ENCODE measurements at places on chromosomes 12 and 14.
A peak's percentile ranks its signal among the peaks of the same experiment; 100 is the strongest.

- DNase-seq: no peak
Observed at GRCh38 chr12:117053050-117053400, 46.2 kb downstream of the TESC start.

DNA sequence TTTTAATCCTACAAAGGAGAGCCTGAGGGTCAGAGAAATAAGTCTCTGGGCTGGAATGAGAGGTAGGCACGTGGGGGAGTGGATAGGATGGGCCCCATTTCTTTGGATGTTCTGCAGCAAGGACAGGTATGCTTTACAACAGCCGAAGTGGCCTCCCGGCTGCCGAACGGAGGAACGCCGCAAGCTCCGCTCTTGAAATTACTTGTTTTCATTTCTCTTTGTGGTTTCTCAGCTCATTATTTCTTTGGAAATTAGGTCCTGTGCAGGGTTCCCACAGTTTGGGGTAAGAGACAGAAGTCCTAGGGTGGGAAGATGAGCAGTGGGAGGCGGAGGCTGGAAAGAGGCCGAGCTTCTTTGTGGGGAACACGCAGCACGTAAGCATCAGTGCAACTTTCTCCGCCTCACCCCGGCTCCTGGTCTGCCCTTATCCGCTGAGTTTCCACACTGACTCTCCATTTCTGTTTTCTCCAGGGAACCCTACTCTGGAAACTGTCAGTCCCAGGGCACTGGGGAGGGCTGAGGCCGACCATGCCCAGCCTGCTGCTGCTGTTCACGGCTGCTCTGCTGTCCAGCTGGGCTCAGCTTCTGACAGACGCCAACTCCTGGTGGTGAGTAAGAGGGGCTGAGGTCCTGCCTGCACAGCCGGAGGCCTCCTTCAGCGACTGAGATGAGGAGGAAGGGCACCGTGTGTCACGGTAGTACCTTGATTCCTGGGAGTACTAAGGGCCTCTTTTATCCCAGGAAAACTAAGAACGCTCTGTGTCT lies 2.0 kb downstream of the WNT5B start:
- DNase-seq: no peak

- no peak for DNase-seq
Observed at GRCh38 chr12:462936-463705, 3.4 kb downstream of the B4GALNT3 start.

- no peak for DNase-seq
Observed at GRCh38 chr12:68367116-68367515, 35.0 kb upstream of the MDM1 start.

GRCh38 chr12:89529738-89530137 lies 3.9 kb upstream of the POC1B start:
- DNase-seq: peak; percentile 46

DNA sequence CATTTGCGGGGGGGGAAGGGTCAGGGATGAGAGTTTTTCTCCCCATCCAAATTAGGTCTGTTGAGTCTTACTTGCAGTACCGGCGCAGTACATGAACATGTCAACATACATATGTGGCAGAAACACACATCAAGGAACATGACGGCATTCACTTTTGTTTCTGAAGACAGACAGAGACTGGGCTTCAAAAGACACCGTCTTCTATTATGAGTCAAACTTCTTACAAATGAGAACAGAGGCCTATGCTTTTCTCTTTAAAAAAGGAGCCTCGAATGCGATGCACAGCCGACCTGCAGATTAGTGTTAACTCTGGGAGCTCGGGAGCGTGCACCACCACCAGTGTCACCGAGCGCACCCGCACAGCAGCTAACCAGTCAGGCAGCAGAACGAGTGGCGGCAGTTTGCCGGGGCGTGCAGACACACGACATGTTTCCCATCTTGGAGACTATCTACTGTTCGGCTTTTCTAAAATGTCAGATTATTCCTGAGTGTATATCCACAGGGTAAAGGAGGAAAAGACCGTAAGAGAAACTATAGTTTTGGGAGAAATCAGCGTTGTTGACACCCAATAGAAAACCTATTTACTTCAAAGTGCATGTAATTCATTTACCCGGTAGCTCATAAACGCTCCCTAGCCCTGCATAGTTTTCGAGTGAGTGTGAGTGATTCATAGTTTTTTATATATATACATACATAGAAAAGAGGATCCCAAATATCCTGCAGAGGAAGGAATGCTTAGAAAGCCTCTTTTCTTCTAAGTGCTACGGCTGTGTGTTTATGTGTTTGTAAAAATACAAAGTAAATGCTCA lies 33.0 kb downstream of the UBR7 start:
- DNase-seq: no peak

DNA sequence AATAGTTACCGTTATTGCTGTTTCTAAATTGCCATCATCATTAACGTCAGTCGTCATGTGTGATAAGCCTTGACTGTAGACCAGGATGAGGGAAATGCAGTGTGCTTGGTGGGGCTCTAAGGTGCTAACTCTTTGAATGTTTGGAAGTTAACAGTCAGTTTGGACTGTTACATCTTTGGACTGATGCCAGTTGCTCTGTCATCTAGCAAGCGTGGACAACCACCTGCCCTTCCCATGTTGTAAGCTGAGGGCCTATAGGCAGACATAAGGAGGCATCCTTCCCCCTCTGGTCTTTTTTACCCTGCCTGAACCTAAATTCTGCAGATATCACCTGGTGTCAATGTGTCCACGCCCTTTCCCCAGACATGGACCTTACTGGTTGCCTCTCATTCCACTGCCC lies 94.4 kb downstream of the PPP2R5C start:
- DNase-seq: no peak

GRCh38 chr12:132123970-132124765 lies 20.0 kb downstream of the DDX51 start:
- DNase-seq: peak; percentile 61

DNA sequence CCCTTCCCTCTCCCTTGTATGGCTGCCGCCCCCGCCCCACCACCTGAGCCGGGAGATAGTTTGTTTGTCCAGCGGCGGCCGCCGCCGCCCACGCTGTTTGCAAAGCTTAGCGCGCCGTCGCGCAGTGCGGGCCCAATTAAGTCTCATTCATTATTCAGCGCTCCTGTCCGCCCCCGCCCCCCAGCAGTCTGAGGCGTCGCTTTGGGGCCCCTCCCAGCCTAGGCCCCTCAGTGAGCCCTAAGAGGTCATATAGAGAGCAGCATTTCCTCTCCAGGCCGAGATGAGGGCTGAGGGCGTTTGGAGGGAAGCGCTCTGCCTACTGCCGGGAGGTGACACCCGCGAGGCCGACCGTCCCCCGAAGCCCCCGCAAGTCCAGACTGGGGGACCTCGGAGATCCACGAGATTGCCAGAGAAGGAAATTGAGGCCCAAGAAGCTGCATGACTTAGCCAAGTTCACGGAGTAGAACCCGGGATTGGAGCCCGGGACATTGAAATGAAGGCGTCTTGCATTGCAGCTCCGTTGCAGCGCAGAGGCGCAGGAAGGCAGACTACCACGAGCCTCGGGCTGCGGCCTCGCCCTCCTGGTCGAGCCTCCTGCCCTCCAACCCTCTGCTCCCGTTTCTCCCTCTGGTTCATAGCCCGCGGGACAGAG lies at the start of gene DNAJC22:
TSS of gene DNAJC22 (plus strand) at position 230 of the 652 bp plus-strand sequence. CDS start 1,985 bp downstream, outside the sequence.
- no peak for DNase-seq

DNA sequence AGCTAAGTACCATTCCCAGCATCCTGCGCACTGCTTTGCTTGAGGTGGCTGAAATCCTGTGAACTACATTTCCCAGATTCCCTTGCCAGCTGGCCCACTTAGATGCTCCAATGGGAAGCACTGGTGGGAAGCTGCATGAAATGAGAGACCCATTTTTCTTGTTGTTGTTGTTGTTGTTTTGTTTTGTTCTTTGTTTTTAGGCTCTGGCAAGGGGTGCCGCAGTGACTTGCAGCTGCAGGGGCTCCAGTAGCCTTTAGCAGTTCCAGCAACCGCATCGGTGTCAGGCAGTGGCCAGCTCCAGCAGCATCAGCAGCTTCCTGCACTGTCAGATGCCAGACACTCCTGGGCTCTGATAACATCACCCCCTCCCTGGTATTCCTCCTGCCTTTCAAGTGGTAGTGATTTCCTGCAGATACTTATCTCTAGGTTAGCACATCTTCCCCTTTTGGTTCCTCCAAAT lies 8.8 kb upstream of the EGLN3 start:
- no peak for DNase-seq

DNA sequence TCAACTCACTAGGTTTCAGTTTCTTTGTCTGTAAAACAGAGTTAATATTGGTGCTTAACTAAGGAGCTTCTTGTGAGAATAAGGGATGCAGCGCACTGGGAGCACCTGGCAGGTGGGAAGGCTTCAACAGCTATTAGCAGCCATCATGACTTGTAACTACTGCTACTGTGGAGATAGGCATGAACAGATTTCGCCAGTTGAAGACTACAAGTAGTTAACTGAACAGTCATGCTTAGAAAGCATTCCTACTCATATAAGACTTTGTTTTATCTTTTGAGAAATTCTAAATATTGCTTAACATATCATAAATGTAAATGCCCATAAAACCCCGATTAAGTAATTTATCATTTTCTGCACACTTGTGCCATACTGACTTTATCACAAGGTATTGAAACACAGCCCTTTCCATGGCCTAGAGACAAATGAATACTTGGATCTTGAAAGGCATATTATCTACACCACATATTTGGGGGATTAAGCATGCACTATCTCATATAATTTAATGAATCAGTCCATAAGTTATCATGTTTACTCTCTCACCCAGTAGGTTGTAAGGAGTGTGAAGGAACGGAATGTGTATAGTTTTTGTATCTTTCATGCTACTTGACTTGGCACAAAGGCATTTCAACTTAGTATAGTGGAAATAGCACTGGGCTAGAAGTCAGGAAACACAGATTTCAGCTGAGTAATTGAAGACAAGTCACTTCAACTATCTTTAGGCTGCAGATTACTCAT lies 16.1 kb downstream of the NTN4 start:
- DNase-seq: no peak

- no peak for DNase-seq
Observed at GRCh38 chr14:55911776-55912175, 206.4 kb upstream of the PELI2 start.

DNA sequence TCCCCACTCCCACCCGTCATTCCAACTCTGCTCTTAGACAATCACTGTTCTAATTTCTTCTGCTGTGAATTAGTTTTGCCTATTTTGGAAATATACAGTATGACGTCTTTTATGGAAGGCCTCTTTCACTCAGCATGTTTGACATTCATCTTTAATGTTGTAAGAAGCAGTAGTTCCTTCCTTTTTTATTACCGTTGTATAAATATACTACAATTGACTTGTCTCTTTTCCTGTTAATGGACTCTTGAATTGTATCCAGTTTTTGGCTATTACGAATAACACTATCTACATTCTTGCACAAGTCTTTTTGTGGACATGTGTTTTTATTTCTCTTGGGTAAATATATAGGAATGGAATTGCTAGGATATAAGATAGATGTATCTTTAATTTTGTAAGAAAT lies 4.9 kb upstream of the PMCH start:
- DNase-seq: no peak

DNA sequence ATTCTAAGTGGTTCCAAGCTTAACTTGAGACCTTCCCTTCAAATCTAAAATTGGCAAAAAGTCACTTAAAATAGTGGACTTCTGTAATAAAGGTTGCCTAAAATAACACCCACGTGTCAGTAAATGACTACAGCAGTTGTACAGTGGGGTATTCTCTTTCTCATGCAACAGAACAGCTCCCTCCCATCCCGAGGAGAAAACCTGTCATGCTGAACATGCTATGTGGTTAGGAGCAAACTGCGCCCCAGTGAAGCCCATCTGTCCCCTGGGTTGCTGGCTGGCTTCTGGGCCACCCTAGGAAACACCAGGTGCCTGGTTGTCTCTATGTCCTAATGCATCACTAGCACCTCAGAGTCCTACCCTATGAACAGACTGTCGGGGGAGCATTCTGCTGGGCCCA lies 2.7 kb downstream of the BTBD6 start:
- DNase-seq: no peak

DNA sequence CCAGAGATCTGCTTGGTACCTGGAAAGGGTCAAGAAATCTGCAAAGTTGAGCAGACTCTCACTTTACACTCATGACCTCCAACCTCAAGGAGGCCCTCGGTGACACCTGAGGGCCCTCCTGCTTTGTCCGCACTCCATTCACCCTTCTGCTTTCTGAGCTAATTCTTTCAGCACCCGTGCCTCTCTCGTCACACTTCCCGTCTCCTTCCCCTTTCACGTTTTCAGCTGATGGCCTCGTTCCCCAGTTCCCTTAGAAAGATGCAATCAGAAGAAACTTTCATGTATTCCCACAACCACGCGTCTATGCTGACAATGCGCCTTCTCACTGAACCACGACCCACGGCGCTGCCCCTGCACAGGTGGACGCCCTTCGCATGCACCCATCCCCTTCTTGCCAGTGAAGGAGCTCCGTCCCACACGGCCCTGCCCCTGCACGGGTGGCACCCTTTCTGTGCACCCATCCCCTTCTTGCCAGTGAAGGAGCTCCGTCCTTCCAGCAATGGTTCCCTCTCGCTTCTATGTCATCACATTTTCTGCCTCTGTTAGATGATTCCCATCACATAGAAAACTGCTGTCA lies 340.1 kb upstream of the FKBP4 start:
- DNase-seq: no peak

GRCh38 chr12:56299308-56299852 lies 750 bp downstream of the CS start:
- DNase-seq: peak; percentile 32

GRCh38 chr12:96064271-96064670 lies 28.9 kb upstream of the LTA4H start:
- DNase-seq: no peak

- no peak for DNase-seq
Observed at GRCh38 chr12:14362352-14362751, 3.1 kb upstream of the ATF7IP start.

- no peak for DNase-seq
Observed at GRCh38 chr12:82708061-82708879, 21.6 kb downstream of the TMTC2 start.

DNA sequence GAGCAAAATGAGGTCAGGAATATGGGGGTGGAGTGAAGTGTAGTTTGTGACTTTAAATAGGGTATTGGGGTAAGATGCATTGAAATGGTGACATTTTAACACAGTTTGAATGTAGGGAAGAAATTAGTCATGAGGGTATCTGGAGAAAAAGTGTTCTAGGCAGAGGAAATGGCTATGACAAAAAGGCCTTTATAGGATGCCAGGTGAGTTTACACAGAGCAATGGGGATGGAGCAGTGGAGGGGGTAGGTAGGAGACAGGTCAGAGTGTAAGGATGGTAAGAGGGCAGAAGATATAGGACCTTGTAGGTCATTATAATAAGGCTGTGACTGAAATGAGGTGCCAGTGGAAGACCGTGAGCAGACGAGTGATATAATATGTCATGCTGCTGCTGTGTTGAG lies 30.4 kb downstream of the HEATR5A start:
- no peak for DNase-seq
